ENCODE measurements at places on chromosomes 1 and 21. TPM values are rescaled to one million over a fixed set of nuclear protein-coding genes. Genes with fewer than 3 reads are reported as not detected.

The NAV1 gene
- total RNA-seq = 123 TPM

The GJA4 gene
- total RNA-seq = 0.09 TPM

The SH2D2A gene
- not detected for total RNA-seq

The MAP1LC3C gene
- total RNA-seq = under 0.01 TPM

The AKNAD1 gene
- total RNA-seq = not detected

The GNPAT gene
- 49.3 TPM for total RNA-seq

The IRF6 gene
- total RNA-seq = 0.59 TPM

The CNKSR1 gene
- total RNA-seq = 0.30 TPM

The TRPM2 gene
- total RNA-seq = not detected

The SMYD3 gene
- 104 TPM for total RNA-seq

The CHIA gene
- not detected for total RNA-seq

The GBP7 gene
- not detected for total RNA-seq

The CELA3A gene
- total RNA-seq = not detected

The P3R3URF gene
- total RNA-seq = not detected

The PTGFR gene
- total RNA-seq = 34.0 TPM

The COL6A2 gene
- total RNA-seq = 1,787 TPM

The ALG14 gene
- 1.8 TPM for total RNA-seq

The NPPB gene
- 19.7 TPM for total RNA-seq

The LDLRAD1 gene
- not detected for total RNA-seq

The CYP4A11 gene
- not detected for total RNA-seq

The ERRFI1 gene
- total RNA-seq = 11.9 TPM

The UBL4B gene
- not detected for total RNA-seq

The ANKRD35 gene
- 0.42 TPM for total RNA-seq
